ENCODE measurements at places on chromosomes 12 and 14.
A peak's percentile ranks its signal among the peaks of the same experiment; 100 is the strongest.

GRCh38 chr14:26811756-26812305, 214.0 kb upstream of the NOVA1 start:
- no peak for DNase-seq

DNA sequence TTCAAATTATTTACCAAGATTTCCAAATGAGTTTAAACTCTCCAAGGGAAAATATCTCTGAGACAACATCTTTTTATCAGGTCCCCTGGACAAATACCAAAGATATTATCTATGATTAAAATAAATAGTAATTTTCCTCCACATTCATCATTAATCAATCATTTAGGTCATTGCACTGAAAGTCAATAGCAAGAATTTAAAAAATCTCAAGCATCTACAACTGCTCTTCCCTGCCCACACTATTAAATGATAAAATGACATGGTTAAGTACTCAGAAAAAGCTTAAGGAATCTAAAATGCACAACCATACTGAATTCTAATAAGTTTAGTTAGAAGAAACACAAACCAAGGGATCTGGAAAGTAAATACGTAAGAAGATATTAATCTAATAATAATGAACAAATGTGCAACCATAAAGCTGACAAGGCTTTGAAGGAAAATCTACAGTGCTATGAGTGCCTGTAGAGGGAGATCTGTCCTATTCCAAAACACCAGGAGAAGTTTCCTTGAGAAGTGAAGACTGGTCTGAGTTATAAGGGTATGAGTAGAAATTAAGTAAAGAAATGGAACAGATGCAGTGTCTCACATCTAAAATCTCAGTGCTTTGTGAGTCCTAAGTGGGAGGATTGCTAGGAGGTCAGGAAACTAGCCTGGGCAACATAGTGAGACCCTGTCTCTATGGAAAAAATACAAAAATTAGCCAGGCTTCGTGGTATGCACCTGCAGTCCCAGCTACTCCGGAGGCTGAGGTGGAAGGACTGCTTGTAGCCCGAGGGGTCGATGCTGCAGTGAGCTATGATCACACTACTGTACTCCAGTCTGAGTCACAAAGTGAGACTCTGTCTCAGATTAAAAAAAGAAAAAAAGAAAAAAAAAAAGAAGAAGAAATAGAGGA, 19.2 kb downstream of the INTS13 start:
- DNase-seq, result no peak

- no peak for DNase-seq
These were observed 17.2 kb downstream of the WSCD2 start for GRCh38 chr12:108146035-108146893.

DNA sequence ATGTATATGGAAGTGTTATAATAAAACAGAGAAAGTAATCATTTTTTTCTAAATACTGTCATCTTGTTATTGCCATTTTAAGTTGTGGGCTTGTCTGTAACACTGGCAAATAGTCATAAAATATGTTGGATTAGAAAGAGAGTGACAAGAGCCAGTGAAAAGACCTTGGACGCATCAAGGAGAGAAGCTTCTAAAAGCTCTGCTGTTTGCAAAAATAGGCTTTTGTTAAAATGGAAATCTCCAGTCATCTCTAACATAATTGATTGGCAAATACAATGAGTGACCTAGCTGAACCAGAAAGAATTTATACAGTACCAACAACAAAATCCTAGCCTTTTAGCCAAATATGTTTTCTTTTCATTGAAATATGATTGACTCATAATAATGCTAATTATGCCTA, 245.8 kb upstream of the RMST start:
- no peak for DNase-seq

- DNase-seq, result no peak
These were observed 177.2 kb upstream of the NPAS3 start for GRCh38 chr14:32761381-32761968.

DNA sequence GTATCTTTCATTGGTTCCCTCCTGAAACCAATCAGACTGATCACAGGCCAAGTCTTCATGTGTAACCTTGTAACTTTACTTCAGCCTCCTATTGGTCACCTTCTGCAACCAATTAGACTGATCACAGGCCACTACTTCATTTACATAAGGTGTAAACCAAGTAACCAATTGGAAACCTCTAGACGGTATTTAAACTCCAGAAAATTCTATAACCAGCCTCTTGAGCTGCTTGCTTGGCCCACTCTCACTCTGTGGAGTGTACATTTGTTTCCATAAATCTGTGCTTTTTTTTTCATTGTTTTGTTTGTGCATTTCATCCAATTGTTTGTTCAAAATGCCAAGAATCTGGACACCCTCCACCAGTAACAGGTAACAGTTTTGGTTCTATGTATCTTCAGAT, 47.5 kb downstream of the EIF2S3B start:
- DNase-seq, result no peak

DNA sequence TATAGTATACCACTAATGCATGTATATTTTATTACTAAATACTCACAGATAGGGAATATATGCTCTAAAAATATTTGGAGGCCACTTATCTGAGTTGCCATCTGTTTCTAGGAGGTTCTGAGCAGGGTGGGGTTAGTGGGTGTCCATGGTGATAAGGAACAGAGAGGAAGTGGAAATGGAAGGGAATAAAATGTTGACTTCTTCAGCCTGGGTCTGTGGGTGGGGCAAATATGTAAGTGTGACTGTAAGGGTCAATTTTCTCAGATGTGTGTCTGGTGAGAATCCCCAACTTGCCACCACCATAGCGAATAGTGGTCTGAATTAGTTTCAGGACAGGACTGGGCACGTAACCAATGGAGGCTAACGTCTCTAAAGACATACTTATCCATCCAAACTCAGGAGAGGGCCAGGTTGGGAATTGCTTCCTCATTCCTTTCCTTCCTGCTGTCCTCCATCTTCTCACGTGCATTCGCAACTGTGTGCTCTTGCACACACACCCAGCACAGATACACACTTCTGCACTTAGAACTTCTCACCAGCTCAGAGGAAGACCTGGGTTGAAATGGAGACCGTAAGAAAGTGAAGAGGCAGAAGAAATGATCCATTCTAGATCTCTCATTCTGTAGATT, 54.2 kb upstream of the GZMB start:
- DNase-seq, result no peak

GRCh38 chr12:6266971-6267721, 43.3 kb upstream of the PLEKHG6 start:
- DNase-seq, result peak; percentile 29

GRCh38 chr12:15625075-15625474, 164.1 kb downstream of the EPS8 start:
- DNase-seq, result no peak

DNA sequence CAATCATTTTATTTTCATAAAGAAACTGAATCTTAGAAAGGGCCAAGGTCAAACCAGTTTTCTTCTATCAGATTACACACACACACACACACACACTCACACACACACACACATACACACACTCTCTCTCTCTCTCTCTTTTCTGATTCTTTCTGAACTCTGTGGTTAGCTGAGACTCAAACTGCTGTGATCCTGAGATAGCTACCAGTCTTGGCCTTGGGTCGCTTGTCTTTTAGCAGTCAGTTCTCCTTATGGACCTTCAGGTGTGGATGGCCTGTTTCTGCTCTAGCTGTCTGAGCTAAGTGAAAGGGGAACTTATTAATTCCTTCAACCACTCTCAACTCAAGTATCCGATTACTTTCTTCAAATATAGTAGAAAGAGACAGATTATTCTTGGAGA, 145.1 kb downstream of the GRIP1 start:
- no peak for DNase-seq

- DNase-seq, result no peak
These were observed 4.9 kb upstream of the YEATS4 start for GRCh38 chr12:69354556-69355187.

GRCh38 chr14:104398656-104399055, 180.9 kb upstream of the C14orf180 start:
- DNase-seq, result no peak

Data from activated T-helper 9 cell treated with anti-CD3 and anti-CD28 coated beads, Interleukin-2, amount 50 U/mL, for 16 hours (primary cell).